M059J (cell line): ENCODE measurements at places on chromosomes 12 and 14. TPM values are rescaled to one million over a fixed set of nuclear protein-coding genes. Genes with fewer than 3 reads are reported as not detected.

The TAS2R10 gene
- total RNA-seq: not detected in 2 replicates

The ZDHHC22 gene
- 0.02 TPM in 1 of 2 replicates, not detected in the other for total RNA-seq

The DTX3 gene
- total RNA-seq: 20.1 and 21.4 TPM in 2 replicates

The TRIM9 gene
- 1.3 and 2.0 TPM in 2 replicates for total RNA-seq

The CEBPE gene
- not detected in 2 replicates for total RNA-seq

The RAN gene
- total RNA-seq: 435 and 579 TPM in 2 replicates

The ZNF891 gene
- total RNA-seq: 0.32 and 0.44 TPM in 2 replicates

The DPY19L2 gene
- total RNA-seq: 3.7 and 11.3 TPM in 2 replicates
